ENCODE measurements at places on chromosomes 6 and 20.

DNA sequence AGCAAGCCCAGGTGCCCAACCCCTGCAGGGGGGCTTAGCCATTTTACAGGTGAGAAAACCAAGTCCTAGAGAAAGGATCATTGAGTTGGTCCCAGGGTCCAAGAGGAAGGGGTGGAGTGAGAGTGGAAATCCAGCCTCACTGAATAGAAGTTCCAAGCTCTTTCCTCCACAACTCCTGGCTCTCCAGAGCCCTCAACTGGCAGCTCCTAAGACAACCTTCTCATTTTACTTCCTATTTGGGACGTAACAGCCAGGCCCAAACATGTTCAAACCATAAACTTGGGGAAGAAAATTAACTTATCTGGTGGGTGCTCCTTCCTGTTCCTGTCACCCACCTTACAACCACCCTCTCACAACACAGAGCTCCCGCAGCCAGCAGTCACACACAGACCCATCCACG lies 57.9 kb downstream of the PRND start:
- peak; percentile 21 for DNase-seq

- peak; percentile 61 for DNase-seq
These were observed 741 bp downstream of the PTPN1 start for GRCh38 chr20:50510706-50511542.

- DNase-seq = no peak
These were observed 22.7 kb downstream of the THEMIS start for GRCh38 chr6:127878115-127878514.

GRCh38 chr6:946546-946945 lies 253.6 kb upstream of the EXOC2 start:
- no peak for DNase-seq

DNA sequence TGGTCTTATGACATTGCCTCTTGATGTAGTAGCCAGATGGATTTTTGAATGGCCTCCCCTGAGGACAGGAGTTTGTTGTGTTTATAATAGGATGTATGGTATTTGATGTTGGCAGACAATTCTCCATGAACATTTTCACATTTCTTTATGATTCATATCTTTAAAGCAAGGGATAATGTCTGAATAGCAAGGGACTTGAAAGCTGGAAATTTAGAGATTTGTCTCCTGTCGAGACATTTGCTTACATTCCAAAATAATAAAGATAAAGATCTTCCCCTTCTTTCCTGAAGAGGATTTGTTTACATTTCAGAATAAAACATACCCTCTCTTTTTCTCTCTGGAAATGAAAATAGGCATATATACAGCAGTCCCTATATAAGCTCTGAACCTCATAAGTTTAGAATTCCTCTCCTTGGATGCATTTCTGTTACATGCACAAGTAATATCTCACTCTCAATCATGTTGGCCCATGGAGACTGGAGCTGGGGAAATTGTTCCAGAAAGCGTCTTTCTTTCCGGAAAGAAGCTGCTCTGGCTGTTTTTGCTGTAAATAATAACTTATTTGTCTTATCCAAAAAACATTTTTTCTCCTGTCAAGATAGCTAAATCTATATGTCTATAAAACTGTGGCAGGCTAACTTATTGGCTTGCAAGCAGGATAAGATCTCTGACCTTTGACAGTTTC lies 42.5 kb upstream of the ASCC3 start:
- no peak for DNase-seq

DNA sequence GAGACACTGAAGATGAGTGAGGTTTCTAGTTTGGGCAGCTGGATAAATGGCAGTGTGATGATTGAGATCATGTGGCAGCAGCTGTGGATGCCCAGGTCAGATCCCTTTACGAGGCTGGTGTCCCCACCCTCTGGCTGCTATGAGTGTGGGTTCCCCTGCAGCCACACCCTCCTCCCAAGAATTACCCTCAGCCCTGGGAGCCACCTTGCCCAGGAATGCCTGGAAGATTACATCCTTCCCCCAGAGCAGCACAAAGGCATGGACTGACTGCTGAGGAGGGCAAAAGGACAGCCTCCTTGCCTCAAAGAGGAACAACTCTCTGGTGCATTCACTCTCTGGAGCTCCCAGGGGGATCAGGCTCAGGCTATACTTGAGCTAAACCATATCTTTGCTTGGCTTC lies 15.0 kb upstream of the PKHD1 start:
- DNase-seq = no peak

DNA sequence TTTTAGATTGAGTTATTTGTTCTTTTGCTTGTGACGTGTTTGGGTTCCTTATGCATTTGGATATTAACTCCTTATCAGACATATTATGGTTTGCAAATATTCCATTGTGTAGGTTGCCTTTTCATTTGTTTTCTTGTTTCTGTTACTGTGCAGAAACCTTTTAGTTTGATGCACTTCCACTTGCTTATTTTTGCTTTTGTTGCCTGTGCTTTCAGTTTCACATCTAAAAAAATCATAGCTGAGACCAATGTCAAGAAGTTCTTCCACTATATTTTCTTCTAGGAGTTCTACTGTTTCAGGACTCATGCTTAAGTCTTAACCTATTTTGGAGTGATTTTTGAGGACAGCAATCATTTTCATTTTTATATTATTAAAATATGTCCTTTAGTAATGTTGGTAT lies 113.5 kb downstream of the EPM2A start:
- no peak for DNase-seq

- no peak for DNase-seq
These were observed 33.4 kb downstream of the RWDD2A start for GRCh38 chr6:83226517-83226916.

GRCh38 chr6:36095497-36096391 lies 34.6 kb upstream of the MAPK13 start:
- DNase-seq = no peak

DNA sequence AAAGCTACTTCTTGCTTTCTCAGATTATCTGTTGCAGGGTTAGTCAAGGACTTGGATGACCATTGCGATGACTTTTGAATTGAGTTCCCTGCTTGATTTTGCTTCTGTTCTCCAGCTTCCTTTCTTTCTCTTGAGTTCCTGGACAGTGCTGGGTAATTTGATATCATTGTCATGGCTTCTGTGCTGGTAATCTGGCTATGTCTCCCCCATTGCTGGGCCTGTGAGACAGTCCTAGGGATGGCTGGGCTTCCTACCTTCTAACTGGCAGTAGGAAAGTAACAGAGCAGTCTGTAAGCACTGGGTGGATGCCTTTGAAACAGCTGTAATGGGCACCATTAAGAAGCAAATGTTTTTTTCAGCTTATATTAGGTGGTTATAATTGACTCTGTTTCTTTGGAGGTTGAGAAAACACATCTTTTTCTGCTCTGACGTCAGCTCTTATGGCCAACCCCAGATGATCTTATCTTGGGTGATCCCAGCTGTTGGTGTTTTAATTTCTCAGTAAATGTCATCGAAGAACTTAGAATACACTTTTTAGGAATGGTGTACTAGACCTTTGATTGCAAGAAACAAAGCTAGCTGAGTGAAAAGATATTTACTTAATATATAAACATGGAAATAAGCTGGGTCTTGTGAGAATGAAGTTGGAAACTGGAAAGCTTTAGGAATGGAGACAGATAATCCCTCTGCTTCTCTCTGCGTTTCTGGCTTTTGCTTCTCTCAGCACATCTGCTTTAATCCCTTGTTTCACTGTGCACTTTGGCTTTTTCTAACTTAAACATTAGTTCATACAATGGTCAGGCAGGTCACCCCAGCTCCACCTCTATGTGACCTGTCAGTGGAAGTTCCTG lies 195.0 kb upstream of the MAN1A1 start:
- no peak for DNase-seq

DNA sequence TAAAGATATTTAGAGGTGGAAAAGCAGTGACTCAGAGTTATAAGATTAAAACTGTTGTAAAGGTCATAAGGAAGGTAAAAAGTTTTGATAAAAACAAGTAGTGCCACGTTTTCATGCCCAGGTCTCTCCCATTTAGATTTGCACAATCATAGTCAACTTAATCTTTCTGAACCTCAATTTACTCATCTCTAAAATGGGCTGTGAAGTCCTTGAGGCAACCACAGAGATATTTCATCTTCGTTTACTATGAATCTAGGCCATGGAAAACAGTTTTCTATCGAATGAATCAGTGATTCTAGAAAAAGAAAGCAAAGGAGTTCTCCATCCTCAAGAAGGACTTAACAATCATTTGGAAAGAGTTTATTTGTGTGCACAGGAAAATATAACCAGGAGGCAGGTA lies 190.2 kb downstream of the EDN1 start:
- DNase-seq = no peak

DNA sequence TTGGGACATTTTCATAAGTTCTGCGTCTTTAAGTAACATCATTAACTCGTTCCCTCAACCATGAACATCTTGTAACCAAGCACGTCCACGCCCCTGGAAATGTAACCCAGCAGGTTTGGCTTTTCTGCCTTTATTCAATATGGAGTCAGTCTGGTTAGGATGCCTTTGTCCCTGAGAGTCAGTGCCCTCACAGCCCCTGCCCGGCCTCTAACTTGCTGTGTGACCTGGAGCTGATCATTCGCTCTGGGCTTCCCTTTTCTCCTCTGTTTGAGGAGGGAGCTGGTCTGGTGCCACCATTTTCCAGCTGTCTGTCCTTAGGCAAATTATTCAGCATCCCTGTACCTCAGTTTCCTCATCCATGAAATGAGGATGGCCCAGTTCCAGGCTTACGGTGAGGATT lies 26.5 kb upstream of the ANGPT4 start:
- no peak for DNase-seq

DNA sequence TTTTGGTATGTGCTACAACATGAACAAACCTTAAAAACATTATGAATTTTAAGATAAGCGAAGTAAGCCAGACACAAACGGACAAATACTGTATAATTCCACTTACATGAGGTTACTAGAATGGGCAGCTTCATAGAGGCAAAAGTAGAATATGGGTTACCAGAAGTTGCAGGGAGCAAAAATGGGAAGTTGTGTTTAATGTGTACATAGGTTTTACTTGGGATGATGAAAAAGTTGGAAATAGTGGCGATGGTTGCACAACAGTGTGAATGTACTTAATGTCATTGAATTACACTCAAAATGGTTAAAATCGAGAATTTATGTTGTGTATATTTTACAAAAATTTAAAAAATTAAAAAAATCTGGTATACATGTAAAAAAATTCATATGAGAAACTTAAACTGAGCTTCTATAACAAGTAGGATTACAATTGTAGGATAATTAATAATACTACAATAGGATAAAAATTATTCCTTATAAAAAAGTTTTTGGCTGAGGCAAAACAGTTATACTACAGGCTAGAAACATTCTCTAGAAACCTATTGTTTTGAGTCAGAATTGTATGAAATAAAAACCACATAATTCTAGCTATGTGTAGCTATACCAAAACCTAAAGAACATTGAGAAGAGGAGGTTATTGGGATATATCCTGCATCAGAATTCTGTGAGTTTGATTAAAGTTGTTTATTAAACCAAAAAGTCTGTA lies 24.8 kb upstream of the DYNLRB1 start:
- peak; percentile 61 for DNase-seq

- no peak for DNase-seq
These were observed 14.7 kb upstream of the KCNG1 start for GRCh38 chr20:51037532-51038115.

GRCh38 chr6:128327890-128328289 lies 192.5 kb downstream of the PTPRK start:
- DNase-seq = peak; percentile 62

GRCh38 chr20:48198929-48199451 lies 413.7 kb upstream of the SULF2 start:
- no peak for DNase-seq

DNA sequence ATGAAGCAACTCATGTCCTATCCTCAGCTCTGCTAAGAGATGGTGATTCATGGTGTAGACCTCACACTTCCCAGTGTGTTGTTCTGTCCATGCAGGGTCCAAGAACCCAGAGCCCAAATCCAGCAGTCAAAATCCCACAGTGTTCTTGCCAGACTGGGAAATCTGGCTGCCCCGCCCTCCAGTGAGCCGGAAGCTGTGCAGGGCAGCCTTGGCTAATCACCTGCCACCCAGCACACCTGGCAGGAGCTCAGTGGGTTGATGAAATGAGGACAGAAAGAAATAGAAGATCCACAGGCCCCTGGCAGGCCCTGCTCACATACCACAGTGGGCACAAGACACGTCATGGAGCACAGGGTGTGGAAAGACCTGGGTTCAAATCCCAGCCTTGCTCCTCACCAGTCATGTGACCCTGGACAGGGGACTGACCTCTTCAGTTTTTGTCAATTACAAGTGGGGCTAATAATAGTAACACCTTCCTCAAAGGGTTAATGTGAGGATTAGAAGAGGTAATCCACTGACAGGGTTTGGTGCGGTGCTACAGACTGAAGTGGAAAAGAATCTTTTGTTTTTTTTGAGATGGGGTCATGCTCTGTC lies 13.6 kb upstream of the GUCA1A start:
- no peak for DNase-seq
